ENCODE measurements at places on chromosomes 11 and 22.

GRCh38 chr11:64353715-64354506 is 5.1 kb upstream of the RPS6KA4 start:
- DNase-seq = no peak

GRCh38 chr22:37240240-37240940 is 3.7 kb downstream of the RAC2 start:
- no peak for DNase-seq

DNA sequence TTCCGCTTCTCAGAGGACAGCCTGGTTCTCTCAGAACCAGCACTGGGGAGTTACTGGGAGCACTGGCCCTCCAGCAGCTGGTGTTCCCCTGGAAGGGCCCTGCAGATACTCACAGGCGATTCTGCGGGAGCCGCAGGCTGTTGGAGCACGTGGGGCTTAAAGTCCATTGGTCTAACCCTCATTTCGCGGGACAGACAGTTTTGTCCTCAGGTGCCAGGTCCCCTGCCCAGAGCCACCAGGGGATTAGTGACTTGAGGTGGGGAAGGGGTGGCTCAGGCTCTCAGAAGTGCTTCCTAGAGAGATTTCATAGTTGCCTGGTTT is 53.9 kb downstream of the CACNA1I start:
- DNase-seq = no peak

DNA sequence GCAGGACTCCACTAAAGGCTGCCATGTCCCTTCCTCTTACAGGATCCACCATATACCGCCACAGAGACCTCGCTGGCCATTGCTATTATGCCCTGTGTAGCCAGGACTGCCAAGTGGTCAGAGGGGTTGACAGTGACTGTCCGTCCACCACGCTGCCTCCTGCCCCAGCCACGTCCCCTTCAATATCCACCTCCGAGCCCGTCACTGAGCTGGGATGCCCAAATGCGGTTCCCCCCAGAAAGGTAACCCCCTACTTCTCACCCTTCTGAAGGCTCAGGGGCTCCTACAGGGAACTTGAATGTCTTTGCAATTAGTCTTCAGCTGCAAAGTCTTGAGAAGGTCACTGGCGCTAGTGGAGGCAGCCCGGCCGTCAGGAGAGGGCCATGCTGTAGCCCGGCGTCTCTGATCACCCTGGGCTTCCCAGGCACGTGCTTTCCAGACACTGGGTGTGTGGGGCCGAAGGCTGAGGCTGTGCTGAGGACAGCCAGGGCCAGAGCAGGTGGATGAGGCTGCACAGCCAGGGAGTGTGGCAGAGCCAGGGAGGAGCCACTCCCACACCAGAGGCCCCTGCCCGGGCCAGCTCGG is 30.0 kb upstream of the MUC5B start:
- DNase-seq = no peak

DNA sequence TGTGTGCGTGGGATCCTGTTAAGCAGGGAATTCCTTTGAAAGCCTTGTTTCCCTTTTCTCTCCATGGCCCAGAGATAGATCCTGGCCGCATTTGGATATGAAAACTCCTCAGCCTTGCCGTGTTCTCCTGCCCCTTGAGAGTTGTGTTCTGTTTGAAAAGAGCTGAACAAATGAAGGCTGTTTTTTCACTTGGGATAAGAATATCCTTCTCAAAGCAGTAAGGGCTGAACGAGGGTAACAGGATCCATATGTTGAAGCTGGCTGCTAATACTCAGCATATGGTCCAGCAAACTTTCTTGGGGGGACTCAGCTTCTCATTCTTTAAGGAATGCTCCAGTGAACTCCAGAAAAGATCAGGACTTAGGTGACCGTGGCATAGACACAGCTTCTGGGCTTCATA is 114.5 kb upstream of the TTC12 start:
- DNase-seq = no peak

- no peak for DNase-seq
These were observed 27.1 kb upstream of the OAF start for GRCh38 chr11:120183701-120184141.

DNA sequence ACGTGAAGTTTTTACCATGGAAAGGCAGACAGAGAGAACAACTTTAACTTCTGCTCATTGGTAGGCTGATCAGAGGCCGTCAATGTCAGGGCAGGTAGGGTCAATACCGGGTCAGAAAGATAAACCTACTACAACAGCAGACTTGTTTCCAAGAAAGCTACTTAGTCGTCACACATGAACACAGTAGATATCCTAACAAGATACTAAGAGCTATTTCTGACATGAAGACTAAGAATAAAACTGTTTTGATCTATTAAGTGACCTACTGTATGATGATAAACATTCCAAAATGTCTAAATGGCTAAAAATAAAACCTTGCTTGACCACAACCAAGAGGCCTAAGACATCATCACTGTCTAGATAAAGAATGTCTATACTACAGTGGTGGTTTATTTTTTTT is 231.3 kb downstream of the CADM1 start:
- DNase-seq = no peak

GRCh38 chr11:117444711-117445658 is 117.3 kb downstream of the CEP164 start:
- no peak for DNase-seq

DNA sequence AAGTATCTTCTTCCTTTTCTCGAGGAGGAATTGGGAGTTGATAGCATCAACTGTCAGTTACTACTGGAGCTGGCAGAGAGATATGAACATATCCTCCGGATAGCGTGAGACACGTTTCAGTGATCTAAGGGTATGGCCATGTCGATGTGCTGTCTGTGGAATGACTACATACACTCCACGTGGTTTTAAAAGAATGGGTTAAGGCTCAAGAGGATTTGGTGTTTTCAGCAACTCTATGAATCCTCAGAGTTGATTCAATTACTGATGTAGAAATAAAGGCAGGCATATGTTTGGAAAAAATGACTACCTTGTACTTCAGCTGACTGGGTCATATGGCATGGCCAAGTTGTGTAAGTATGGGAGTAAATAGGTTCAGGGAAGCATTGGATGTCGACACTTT is 22.9 kb downstream of the MMP13 start:
- no peak for DNase-seq

GRCh38 chr11:65410936-65411680 is 11.5 kb upstream of the NEAT1 start:
- no peak for DNase-seq

DNA sequence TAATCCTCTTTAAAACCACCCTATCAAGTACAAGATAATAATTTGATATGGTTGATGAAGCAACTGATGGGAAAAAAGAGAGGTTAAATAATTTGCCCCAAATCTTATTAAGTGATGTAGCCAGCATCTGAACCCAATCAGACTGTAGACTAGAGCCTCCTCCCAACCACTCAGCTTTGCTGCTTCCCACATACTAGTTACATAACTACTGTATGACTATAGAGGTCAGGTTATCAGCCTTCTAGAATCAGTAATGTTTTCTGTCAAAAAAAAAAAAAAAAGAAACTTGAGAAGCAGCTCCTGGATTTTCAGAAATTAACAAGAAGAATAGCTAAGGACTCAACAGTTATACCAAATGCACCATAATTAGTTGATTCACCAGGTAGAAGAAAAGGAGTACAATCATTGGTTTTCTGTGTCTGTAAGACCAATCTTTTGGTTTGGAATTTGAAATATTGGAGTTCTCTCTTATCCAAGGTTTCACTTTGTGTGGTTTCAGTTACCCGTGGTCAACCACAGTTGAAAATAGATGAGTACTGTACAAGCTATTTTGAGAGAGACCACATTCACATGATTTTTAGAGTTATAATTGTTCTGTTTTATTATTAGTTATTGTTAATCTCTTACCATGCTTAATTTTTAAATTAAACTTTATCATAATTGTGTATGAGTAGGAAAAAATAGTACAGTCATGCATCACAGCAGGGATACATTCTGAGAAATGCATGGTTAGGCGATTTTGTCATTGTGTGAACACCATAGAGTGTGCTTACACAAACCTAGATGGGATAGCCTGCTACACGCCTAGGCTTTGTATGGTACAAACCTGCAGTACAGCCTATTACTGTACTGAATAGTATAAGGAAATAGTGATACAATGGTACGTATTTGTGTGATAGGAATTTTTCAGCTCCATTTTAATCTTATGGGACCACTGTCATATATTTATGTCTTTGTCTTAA is 72.2 kb downstream of the PDHX start:
- DNase-seq = no peak

- no peak for DNase-seq
These were observed 3.4 kb downstream of the P2RY2 start for GRCh38 chr11:73221451-73221850.

GRCh38 chr11:34213366-34213765 is 107.9 kb downstream of the NAT10 start:
- peak; percentile 69 for DNase-seq

GRCh38 chr22:32043391-32043790 is 330 bp downstream of the SLC5A1 start:
- no peak for DNase-seq

GRCh38 chr11:4481240-4481582 is 1.2 kb upstream of the OR52K1 start:
- no peak for DNase-seq

- DNase-seq = no peak
These were observed 25.5 kb upstream of the RFPL3 start for GRCh38 chr22:32331918-32332725.

- no peak for DNase-seq
These were observed 333.7 kb upstream of the LUZP2 start for GRCh38 chr11:24163146-24163545.

GRCh38 chr22:26561756-26562417 is 28.0 kb downstream of the TPST2 start:
- no peak for DNase-seq

DNA sequence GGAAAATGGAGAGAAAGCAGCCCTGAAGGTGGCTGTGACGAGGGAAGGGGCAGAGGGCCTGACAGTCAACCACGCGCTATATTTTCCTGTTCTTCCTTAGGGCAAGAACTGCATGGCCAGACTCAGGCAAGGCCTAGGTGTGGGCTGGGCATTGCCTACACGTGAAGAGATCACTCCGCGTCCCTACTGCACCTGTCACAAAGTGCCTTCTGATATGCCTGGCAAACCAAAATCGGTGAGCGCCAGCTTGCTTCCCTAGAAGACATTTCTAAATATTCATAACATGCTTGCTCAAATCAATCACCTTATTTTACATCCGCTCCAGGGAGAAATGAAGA is 6.3 kb downstream of the TMEM121B start:
- DNase-seq = no peak

DNA sequence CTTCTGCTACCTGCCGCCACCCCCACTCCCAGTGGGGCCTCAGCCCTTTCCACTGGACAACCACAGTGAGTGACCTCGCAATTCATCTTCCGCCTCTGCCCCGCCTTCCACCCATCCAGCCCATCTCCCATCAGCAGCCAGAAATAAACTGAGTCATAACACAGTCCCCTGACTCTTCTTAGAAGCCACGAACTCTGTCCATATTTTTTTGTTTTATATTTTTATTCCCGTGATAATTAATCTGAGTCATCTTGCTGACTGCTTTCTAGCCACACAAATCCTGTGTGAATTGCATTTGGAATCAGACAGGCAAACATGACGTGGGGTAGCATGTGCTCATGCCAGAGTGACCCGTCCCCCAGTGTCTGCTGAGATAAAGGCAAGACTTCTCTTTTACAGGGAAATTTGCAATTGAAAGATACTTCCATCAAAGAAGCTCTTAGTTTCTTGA is 7.0 kb downstream of the FADD start:
- peak; percentile 66 for DNase-seq

DNA sequence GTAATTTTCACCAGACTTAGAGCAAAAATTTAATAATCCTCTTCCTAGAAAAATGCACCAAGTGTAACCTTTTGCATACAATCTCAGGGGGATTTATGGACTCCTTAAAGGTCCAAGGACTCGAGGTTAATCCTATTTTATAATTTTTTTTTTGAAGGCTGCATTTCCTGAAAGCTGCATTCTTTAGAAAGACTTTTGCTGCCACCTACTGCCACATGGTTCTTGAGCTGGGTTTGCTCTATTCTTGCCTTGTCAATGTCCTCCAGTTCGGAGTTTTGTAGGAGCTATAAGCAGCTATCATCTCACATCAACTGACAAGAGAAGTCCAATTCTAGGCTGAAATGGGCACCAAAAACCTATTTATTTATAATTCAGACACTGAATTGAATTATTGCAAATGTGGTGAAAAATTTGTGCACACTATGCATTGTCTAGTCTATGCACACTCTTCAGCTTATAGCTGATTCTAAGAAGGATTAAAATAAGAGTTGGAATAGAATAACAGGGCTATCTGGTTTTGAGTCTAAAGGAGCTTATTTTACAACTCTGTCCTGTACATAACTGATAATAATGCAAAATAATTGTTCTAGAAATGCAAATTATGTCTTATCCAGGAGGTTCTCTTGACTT is 31.3 kb downstream of the TRAF6 start:
- DNase-seq = peak; percentile 76

- peak; percentile 82 for DNase-seq
These were observed 57.8 kb downstream of the PPFIBP2 start for GRCh38 chr11:7571640-7572000.

DNA sequence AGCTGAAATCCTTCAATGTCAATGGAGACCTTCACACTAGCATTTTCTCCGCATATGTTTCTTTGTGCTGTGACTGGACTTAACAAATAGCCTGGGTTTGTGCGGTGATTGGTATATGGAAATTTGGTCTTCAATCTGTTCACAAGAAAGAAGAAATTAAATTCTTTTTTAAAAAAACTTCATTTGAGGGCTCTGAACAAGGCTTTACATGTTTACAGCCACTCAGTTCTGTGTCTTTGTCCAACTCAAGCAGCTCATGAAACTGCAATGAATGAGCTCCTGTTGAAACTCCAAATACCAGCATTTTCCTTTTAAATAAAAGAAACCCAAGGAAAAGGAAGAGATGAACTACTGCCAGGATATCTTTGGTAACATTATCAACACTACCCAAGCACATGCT is 57.3 kb downstream of the PIK3C2A start:
- no peak for DNase-seq

GRCh38 chr11:110409174-110409573 is 20.6 kb upstream of the FDX1 start:
- DNase-seq = no peak

GRCh38 chr11:132631989-132632388 is 900.3 kb downstream of the OPCML start:
- no peak for DNase-seq

- DNase-seq = peak; percentile 21
These were observed 38.7 kb downstream of the CD82 start for GRCh38 chr11:44604171-44604581.

- DNase-seq = no peak
These were observed 23.3 kb upstream of the TTC28 start for GRCh38 chr22:28702891-28703290.

- no peak for DNase-seq
These were observed 6.2 kb downstream of the ROBO4 start for GRCh38 chr11:124891373-124891861.

- DNase-seq = no peak
These were observed 37.8 kb downstream of the DLG2 start for GRCh38 chr11:85589373-85589772.

GRCh38 chr11:122715548-122716440 is 60.3 kb downstream of the UBASH3B start:
- no peak for DNase-seq

GRCh38 chr11:75031224-75031753 is 42.6 kb downstream of the NEU3 start:
- peak; percentile 72 for DNase-seq

DNA sequence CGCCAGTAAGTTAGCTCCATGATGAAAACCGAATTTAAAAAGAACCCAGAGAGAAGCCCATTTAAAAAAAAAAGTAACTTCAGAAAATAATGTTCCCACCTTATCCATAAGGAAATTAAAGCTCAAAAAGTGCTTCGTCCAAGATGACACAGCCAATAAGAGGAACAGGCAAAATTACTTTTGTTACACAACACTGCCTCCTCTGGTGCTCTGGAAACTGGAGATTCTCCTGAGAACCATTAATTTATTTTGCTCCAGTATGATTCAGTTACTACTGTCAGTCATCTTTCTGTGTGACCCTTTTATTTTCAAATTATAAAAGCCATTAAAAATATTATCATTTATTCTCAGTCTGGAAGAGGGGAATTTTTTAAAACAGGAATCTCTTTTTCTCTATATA is 2.0 kb downstream of the IFT27 start:
- DNase-seq = peak; percentile 66

Data from PC-3 (cell line).